ENCODE measurements at places on chromosomes 12 and 14. TPM values are rescaled to one million over a fixed set of nuclear protein-coding genes. Genes with fewer than 3 reads are reported as not detected.

Gene DAO
- not detected for total RNA-seq

DNA sequence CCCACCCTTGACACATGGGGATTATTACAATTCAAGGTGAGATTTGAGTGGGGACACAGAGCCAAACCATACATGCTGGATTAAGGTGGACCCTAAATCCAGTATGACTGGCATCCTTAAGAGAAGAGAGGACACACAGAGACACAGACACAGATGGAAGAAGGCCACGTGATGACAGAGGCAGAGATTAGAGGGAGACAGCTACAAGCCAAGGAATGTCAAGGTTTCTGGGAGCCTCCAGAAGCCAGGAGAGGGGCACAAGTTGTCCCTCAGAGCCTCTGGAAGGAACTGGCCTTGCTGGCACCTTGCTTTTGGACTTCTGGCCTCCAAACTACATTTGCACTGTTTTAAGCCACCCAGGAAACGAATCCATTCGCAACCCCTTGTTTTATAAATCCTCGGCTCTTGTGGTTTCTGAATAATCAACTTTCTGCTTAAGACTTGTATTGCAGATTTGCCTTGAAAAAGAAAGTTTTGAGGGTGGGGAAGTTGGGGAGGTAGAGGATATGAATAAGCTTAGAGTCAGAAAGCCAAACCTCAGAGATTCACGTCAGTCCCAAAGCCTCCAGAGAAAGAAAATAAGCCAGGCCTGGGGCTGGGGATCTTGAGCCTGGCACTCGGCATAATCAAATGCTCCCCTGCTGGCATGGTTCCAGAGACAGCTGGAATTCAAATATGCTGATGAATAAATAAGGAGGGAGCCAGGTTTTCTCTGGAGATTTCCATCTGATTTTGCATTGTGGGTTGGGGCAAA lies 224.2 kb upstream of the PWP1 start:
- H3K4me3 ChIP-seq, result no peak overlapping the region
- H3K36me3 ChIP-seq, result no peaks in the 10 kb centered on the region
- no peaks in the 10 kb centered on the region for H3K27me3 ChIP-seq
- no peak overlapping the region for H3K27ac ChIP-seq

- no peaks in the 10 kb centered on the region for H3K4me1 ChIP-seq
- H3K36me3 ChIP-seq, result no peaks in the 10 kb centered on the region
- H3K27me3 ChIP-seq, result no peaks in the 10 kb centered on the region
- no peak overlapping the region for H3K27ac ChIP-seq
These were observed 121.7 kb upstream of the CNOT2 start for GRCh38 chr12:70121562-70121961.

DNA sequence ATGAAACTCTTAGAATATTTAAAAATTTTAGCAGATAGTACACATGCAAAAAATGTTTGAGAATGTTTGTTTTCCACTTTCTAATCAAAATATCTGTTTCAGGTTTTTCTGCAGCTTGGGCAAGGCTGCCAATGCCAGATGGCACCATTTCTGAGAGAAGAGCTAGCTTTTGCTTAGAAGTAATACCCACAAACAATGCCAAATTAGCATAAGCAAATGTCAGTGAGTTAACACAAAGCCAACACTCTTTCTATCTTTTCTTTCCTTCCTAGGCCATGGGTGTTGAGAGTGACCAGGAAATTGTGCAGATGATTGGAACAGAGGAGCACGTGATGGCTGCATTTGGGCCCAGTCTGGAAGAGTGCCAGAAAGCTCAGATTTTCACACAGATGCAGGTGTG lies 35.2 kb downstream of the POLR3B start:
- H3K27me3 ChIP-seq, result no peaks in the 10 kb centered on the region
- no peaks in the 10 kb centered on the region for H3K36me3 ChIP-seq
- H3K4me1 ChIP-seq, result no peaks in the 10 kb centered on the region
- H3K27ac ChIP-seq, result no peak overlapping the region
- H3K4me3 ChIP-seq, result no peak overlapping the region
- DNase-seq, result no peak

Gene PZP
- total RNA-seq, result not detected

DNA sequence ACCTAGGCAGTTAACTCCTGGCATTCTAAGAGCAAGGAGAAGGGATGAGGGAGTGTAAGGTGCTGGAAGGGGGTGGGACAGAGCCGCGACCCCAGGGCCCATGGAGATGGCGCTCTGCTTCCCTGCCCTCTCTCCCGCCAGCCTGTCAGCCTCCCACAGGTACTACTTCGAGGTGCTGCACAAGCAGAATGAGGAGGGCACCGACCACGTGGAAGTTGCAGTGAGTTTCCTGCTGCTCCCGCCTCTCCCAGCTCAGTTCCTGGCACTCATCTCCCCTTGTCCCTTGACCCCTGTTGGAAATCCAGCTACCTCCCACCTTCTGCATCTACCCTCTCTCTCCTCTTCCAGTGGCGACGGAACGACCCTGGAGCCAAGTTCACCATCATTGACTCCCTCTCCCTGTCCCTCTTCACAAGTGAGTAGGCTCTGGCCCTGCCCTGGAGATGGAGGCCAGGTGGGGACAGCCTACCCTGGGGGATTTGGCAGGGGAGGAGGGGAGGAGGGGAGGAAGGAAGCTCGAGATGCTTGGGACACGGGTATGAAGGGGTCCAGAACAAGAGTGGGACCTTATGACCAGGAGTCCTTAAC lies 88.2 kb downstream of the B4GALNT3 start:
- peaks cover 44% of the 10 kb centered on the region for H3K27me3 ChIP-seq
- no peaks in the 10 kb centered on the region for H3K36me3 ChIP-seq
- peaks cover 6% of the 10 kb centered on the region for H3K4me1 ChIP-seq
- H3K4me3 ChIP-seq, result no peak overlapping the region
- H3K27ac ChIP-seq, result no peak overlapping the region

Gene NR1H4
- total RNA-seq, result not detected

Gene SIVA1
- 373 TPM for total RNA-seq

Gene SARNP
- 76.4 TPM for total RNA-seq

Gene CRY1
- total RNA-seq, result 29.0 TPM

DNA sequence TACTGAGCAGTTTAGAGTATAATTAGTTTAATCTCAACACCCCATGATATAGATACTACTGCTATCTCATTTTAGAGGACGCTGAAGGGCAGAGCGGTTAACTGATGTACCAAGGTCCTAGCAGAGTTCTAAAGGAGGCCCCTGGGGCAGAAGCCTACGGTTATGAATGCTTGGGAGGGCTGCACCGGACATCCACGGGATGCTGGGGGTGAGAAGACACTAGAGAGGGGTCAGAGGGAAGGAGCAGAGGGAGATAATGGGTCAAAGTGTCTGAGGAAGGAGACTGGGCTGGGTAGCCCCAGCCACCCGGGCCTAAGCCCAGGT lies 1.6 kb upstream of the ACTR6 start:
- no peaks in the 10 kb centered on the region for H3K4me1 ChIP-seq
- H3K27ac ChIP-seq, result peak overlapping the region; percentile 90
- peak overlapping the region; percentile 58 for H3K4me3 ChIP-seq
- H3K27me3 ChIP-seq, result no peaks in the 10 kb centered on the region

DNA sequence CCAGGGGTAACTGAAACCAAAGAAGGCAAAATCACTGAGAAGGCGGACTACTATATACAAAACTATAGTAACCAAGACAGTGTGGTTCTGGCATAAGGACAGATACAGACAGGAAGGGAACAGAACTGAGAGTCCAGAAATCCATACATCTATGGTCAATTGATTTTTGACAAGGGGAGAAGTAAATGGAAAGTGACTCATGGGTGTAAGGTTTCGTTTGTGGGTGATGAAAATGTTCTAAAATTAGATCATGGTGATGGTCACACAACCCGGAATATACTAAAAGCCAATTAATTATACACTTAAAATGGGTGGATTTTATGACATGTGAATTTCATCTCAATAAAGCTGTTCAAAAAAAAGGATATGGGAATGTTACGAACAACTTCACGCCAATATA lies 18.7 kb downstream of the ANGEL1 start:
- H3K27ac ChIP-seq, result no peak overlapping the region
- H3K4me3 ChIP-seq, result no peak overlapping the region

DNA sequence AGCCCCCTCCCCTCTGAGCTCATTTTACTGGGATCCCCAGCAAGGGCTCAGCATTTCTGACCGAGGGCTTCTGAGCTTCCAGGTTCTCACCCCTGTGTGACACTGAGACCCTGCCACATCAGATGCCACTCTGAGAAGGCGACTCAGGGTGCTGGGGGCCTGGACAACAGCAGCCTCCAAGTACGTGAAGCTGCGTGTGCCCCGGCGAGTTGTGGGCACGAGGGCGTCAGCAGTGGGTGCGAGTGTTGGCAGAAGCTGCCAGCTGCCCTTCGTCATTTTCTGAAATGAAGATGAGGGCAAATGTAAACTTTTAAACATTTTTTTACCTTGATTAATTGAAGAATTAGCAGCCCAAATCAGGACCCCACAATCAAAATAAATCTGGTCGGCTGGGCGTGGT lies 32.7 kb upstream of the TEX22 start:
- no peaks in the 10 kb centered on the region for H3K27me3 ChIP-seq
- H3K4me1 ChIP-seq, result peaks cover 7% of the 10 kb centered on the region
- peaks cover 4% of the 10 kb centered on the region for H3K36me3 ChIP-seq

DNA sequence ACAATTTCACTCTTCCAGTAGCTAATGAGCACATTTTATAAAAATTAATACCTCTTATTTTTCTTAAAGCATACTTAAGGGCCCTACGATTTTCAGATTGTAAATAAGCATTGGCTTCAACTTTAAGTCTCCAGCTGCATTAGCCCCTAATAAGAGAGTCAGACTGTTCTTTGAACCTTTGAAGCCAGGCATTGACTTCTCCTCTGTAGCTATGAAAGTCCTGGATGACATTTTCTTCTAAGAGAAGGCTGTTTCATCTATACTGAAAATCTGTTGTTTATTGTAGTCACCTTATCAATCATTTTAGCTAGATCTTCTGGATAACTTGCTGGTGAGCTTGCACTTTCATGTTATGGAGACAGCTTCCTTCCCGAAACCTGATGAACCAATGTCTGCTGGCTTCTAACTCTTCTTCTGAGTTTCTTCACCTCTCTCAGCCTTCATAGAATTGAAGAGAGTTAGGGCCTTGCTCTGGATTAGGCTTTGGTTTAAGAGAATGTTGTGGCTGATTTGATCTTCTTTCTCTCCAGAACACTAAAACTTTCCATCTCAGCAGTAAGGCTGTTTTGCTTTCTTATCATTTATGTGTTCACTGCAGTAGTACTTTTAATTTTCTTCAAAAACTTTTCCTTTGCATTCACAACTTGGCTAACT lies 377.1 kb upstream of the RGS6 start:
- no peaks in the 10 kb centered on the region for H3K4me1 ChIP-seq
- no peaks in the 10 kb centered on the region for H3K27me3 ChIP-seq
- DNase-seq, result no peak
- H3K36me3 ChIP-seq, result no peaks in the 10 kb centered on the region
- H3K4me3 ChIP-seq, result no peak overlapping the region

Gene RNASE1
- 495 TPM for total RNA-seq

DNA sequence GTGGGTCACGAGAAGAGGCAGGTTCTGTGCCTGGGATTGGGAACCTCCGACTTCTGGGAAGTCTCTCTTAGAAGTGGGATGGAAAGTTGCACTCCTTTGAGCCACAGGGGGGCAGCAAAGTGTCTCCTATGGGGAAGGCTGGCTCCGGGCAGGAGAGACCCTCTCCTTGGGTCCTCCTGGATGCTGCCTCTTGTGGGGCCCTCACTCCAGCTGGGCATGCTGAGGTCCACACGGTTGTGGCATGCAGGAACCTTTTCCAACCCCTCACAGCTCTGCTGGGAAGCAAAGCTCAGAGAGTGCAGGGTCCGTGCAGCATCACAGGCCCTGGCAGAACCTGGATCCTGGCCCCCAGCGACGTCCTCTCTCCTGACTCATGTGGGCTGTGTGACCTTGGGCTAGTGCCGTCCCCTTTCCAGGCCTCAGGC lies 17.4 kb downstream of the SDSL start:
- DNase-seq, result no peak
- H3K4me1 ChIP-seq, result no peaks in the 10 kb centered on the region
- H3K4me3 ChIP-seq, result no peak overlapping the region
- H3K36me3 ChIP-seq, result no peaks in the 10 kb centered on the region
- H3K27ac ChIP-seq, result no peak overlapping the region

Gene HVCN1
- 5.7 TPM for total RNA-seq

Gene TBC1D30
- total RNA-seq, result 0.83 TPM

Gene ANKS1B
- 27.7 TPM for total RNA-seq

GRCh38 chr14:61551384-61551783 lies 143.9 kb upstream of the HIF1A start:
- H3K27me3 ChIP-seq, result no peaks in the 10 kb centered on the region
- no peak overlapping the region for H3K4me3 ChIP-seq
- no peaks in the 10 kb centered on the region for H3K4me1 ChIP-seq
- H3K36me3 ChIP-seq, result no peaks in the 10 kb centered on the region

DNA sequence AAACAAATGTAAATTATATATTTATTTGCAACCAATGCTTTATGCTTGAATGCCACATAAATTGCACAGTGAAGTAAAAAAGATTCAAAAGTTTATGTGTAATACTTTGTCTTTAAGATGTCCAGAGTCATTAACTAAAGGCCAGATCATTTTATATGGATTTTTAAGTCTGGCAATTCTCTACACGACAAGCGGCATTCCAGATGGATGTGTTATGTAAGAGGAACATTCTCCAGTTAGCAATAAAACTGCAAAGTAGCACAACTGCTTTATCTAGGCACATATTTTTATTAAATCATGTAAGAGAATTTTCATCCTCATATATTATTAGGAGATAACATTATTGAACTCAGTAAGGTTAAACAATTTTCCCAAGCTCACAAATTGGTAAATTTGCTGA lies 1717.7 kb upstream of the SEL1L start:
- no peak overlapping the region for H3K4me3 ChIP-seq
- no peak for DNase-seq

DNA sequence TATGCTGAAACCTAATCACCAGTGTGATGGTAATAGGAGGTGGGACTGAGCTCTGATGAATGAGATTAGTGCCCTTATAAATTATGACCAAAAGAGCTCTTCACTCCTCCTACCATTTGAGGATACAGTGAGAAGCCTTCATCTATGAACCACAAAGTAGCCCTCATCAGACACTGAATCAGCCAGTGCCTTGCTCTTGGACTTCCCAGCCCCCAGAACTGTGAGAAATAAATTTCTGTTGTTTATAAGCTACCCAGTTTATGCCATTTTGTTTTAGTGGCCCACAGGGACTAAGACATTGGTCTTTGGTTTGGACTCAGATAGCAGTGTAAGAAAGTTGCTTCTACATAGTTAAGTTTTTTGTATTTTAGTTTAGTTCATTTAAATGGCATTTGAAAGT lies 32.9 kb downstream of the ABHD12B start:
- DNase-seq, result no peak
- H3K4me1 ChIP-seq, result no peaks in the 10 kb centered on the region
- H3K27ac ChIP-seq, result no peak overlapping the region

- no peaks in the 10 kb centered on the region for H3K4me1 ChIP-seq
- no peak overlapping the region for H3K27ac ChIP-seq
- no peak overlapping the region for H3K4me3 ChIP-seq
These were observed 116.8 kb downstream of the NELL2 start for GRCh38 chr12:44759289-44759688.

DNA sequence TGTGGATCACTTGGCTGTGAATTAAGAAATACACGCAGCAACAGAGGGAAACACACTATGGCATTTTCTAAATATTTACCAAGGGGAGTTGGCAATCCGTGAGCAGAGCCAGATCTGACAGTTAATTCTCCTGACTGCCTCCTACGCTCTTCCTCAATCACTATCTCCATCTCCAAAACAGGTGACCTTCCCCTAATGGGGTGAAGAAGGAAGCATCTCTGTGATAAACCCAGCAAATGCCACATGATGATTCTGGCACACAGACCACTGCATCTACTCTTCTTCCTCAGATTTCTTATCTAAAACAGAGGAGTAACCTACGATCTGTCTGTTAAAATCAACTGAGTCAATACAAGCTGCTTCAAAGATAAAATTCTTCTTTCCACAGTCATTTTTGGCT lies 4.4 kb downstream of the SPTB start:
- no peak overlapping the region for H3K27ac ChIP-seq
- H3K4me1 ChIP-seq, result peaks cover 14% of the 10 kb centered on the region
- H3K27me3 ChIP-seq, result peaks cover 29% of the 10 kb centered on the region
